GM18507 (cell line): ENCODE measurements at places on chromosomes 3 and 15.

- no peak for DNase-seq
These were observed 468.0 kb upstream of the TBL1XR1 start for GRCh38 chr3:177665122-177665808.

DNA sequence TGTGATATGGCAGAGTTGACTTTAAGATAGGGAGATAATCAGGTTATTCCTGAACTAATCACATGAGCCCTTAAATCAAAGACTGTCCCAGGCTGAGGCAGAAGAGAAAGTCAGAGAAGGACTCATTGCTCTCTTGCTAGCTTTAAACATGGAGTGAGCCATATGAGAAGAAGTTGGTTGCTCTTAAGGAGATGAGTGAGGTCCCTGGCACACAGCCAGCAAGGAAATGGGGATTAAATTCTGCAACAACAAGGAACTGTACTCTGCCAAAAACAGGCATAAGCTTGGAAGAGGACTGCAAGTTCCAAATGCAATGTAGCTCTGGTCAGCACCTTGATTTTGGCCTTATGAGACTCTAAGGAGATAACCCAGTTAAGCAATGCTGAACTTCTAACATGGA is 457.0 kb downstream of the PLOD2 start:
- no peak for DNase-seq

GRCh38 chr3:118186051-118186450 is 848.6 kb downstream of the IGSF11 start:
- no peak for DNase-seq

- no peak for DNase-seq
These were observed 73.7 kb downstream of the WWTR1 start for GRCh38 chr3:149583921-149584635.

DNA sequence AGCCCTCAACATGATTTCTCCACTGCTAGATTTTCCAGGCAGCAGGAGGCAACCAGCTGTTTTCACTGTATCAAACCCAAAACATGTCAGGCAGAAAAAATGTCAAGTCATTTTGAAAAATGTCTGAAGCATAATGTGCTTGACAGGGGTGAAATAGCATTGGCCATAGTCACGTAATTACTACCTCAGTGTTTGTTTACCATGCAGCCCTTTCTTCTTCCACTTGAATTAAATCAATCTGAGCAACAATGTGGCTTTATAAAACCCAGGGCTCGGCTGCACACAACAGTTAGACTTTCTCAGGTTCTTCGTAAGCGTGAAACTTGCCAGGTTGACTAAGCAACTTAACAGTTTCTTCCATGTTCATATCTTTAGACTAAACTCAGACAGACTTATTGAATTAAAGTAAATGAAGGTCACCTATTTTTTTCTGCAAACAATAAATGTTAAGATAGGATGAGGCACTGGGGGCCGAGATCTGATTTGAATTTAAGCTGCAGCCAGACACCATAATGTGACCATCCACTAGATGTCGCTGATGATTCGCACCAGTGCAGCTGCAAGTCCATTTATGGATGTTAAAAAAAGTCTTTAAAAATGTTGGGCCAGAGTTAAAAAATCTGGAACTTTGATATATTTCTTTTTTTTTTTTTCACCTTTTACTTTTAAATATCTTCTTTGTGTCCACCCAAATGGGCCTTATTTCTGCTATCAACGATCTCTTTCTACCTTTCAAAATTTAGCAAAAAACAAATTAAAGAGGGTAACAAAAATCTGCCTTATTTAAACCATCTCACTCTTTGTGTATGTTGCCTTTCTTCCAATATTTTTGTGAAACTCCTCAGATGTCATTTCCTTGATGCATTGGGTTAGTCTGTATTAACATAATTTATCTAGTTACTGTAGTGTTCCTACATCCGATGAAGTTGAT is 305.9 kb downstream of the CACNA2D3 start:
- DNase-seq, result peak; percentile 14

GRCh38 chr3:135040321-135041240 is 245.5 kb downstream of the EPHB1 start:
- no peak for DNase-seq
